COLO829 (cell line): ENCODE measurements at places on chromosomes 16 and 17.

GRCh38 chr16:69123910-69124309 is 8.5 kb downstream of the CHTF8 start:
- DNase-seq = peak; percentile 36

DNA sequence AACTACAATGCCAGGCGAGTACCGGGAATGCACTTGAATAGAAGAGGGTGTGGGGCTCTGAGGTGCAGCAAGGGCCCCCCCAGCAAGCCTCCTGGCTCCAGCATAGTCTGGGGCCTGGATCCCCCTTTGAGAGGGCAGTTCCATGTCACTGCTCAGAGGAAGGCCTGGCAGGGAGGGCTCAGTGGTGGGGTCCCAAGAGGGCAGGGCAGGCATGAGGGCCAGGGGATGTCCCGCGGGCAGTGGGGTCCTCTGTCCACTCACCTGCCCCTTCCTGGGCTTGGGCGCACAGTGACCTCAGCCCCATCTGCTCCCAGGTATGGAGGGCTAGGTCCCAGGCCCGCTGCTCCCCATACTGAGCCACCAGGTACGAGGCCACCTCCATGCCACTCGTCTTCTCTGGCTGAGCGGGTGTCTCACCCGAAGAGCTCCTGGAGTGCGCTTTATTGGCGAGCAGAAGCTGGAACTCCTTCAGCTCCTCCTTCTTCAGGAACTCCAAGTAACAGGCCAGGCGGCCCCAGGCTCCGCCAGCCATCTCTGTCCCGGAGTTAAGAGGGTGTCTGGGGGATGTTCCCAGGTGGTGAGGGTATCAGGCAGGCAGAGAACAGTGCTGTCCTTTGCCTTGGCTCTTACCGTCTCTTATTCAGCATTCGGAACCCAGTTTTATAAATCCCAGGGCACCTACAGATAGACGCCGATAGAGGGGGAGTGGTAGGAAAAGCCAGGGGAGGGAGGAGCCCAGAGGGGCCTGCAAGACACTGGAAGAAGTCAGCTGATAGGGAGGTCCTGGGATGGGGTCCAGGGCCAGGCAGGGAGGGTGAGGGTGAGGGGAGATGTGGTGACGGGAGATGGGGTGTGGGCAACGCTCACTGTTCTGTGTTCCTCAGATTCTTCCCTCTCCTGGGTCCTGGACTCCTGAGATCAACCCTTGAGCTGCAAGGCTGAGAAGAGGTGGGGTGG is 605 bp downstream of the NLRP1 start:
- DNase-seq = no peak

DNA sequence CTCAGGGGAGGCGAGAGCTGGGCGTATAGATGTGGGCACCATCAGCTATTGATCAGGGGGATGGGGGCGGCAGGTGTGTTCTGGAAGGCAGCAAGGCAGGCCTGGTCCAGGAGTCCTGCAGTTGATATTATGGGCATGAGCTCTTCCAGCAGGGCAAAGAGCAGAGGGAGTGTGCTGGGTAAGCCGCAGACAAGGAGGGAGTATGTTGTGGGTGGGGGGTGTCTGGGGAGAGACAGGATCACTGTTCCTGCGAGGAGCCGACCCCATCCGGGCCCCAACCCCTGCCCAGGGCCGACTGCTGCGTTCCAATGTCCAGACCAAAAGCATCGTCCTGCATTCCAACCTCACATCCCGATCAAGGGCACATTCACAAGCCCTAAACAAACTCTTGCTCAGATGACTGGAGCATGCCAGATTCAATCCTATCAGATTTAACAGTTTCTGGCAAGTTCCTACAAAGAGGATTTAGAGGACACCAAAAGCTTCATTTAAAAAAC is 9.2 kb downstream of the MXRA7 start:
- no peak for DNase-seq

DNA sequence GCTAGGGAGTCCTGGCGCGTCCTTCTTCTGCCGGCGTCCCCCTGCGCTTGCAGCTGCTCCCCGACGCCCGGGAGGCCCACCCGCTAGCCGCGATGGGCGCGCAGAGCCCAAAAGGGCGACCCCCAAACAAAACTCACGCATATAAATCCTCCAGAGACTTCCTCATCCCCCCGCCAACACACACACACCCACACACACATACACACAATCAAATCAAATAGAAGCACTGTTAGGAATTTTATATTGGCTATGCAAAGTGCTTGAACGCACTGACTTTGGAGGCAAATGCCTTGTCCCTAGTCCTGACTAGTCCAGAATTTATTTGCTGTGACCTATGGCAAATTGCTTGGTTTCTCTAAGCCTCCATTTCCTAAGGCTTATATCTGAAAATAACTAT is 23.8 kb upstream of the CRYM start:
- DNase-seq = no peak

DNA sequence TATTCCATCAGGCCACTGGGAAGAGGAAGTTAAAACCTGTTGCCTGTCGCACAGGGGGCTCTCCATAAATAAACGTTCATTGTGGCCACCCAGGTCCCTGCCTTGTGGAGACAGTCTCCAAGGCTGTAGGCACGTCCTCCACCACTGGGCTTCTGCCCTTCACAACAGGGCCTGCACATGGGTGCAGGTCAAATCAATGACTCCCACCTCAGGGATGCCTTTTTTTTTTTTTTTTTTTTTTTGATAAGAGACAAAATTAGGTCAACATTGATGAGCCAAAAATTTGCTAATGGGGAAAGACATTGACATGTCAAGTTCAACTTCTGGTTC is 12.6 kb upstream of the SLC12A3 start:
- no peak for DNase-seq

- DNase-seq = no peak
Observed at GRCh38 chr16:12719972-12720371, 83.7 kb downstream of the CPPED1 start.

- DNase-seq = no peak
Observed at GRCh38 chr16:46833460-46833800, 2.5 kb upstream of the C16orf87 start.

DNA sequence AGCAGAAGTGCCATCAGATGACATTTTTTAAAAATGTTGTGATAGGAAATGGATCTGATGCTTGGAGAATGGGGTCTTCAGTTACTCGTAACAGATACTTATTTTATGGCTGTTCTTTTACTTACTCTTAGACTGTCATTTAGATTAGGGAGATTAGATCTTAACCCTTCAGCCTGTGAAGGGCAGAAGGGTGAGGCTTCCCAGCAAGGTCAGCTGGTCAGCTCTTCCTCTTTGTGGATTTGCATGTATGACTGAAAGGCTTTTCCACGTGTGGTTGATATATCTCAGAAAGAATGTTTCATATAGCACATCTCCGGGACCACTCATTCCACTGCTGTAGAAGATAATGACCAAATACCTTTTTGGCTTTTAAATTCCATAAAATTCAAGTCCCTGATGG is 27.4 kb downstream of the GRB7 start:
- no peak for DNase-seq

DNA sequence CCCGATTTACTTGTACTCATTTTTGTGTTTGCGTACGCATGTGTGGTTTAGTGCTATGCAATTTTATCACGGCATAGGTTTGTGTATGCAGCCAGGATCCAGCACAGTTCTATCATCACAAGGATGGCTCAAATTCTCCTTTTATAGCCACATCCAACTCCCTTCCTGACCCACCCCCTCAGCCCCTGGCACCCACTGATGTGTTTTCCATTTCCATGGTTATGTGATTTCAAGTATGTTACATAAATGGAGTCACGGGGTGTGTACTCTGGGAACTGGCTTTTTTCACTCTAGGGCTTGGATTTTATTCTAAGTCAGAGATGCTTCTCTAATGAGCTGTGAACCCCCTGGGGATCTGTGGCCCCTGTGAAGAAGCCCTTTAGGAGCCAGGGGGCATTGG is 16.8 kb downstream of the IL4R start:
- no peak for DNase-seq

GRCh38 chr16:645852-646678 is 3.1 kb upstream of the WDR90 start:
- DNase-seq = no peak

DNA sequence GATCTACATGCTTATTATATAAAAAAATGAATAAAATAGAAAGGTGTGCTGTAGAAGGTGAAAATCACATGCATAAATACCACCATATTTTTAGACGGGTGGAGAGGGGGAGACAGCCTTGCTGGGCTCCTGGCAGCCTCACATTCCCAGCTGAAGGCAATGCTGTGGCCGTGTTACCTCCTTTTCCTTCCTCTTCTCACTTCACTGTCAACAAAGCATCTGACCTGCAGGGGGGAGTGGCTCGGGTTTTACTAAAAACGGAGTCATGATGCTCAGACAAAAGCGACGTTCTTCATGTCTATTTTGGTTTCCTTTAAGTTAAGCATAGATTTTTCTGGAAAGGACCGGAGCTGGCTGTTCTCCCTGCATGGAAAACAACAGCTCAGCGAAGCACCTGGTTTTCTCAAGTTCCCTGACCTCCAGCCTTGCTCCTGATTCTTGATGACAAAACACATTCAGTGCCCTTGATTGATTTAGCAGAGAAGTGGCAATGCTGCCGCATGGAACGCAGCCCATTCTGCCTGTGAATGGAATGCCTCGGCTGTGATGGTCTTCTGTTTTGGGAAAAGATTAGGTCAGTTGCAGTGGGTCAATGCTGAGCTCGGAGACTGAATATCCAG is 5.5 kb upstream of the RPTOR start:
- no peak for DNase-seq

- no peak for DNase-seq
Observed at GRCh38 chr16:87619360-87620200, 17.3 kb downstream of the JPH3 start.

DNA sequence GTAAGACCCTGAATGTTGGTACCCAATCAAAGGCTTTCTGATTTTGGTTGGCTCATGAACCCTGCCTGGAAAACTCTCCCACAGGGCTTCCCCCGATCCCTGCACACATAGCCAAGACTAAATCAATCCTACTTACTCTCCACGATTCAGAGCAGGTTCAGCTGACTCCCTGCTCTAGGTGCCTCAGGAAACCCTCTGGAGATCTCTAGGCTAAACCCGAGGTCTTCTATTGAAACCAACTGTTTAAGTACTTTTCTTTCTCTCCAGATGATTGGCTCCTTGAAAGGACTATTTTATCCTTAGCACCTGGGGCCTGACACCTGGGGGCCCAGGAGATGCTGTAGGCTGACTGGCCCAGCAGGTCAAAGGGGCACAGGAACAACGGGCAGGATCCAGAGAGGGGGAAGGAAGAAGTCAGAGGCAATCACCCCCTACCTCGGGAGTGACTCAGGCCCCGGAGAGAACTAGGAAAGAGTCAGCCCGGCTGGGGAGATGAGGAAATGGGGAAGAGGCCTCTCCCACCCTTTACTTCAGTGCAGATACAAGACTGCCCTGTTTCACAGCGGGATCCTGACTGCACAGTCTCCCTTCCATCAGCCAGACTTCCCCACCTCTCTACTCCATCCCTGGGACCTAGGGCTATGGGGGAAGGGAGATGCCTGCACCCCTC is 2.0 kb downstream of the TBC1D10B start:
- no peak for DNase-seq

DNA sequence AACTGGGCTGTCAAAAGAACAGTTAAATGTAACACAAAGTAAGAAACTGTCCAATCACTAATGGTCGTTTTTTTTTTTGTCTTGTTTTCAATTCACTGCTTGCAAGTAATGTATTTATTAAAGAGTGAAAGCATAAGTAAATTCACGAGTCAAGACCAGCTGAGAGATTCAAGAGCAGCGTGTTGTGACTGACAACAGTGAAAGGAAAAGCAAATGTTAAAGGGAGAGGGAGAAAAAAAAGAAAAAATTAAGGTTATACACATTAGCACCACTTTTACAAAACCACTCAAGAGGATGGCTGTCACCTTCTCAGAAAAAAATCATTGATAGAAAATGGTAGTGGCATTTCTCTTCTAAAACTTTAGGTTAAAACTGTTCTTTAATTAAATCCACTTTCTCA is 36.1 kb downstream of the GPATCH8 start:
- no peak for DNase-seq

- DNase-seq = no peak
Observed at GRCh38 chr17:62059414-62059813, 5.7 kb downstream of the MED13 start.

DNA sequence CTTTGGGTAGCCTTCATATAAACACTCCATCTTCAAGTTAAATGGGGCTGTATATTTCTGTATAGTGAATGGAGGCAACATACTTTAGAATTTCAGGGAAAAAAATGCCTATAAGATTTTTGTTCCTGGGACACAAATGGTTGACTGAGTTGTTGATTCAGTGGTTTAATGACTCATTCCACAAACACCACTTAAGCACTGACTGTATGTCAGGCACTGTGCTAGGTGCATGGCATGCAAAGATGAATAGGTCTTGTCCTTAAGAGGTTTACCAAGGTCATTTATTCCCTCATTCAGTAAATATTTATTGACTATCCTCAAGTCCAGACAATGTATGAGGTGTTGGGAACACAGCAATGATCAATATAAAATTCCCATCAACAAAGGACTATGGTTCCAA is 417.1 kb downstream of the CA10 start:
- no peak for DNase-seq

GRCh38 chr17:66578781-66579489 is 256.0 kb upstream of the CACNG5 start:
- DNase-seq = no peak

- DNase-seq = no peak
Observed at GRCh38 chr17:77601054-77601979, 357.2 kb upstream of the TNRC6C start.

DNA sequence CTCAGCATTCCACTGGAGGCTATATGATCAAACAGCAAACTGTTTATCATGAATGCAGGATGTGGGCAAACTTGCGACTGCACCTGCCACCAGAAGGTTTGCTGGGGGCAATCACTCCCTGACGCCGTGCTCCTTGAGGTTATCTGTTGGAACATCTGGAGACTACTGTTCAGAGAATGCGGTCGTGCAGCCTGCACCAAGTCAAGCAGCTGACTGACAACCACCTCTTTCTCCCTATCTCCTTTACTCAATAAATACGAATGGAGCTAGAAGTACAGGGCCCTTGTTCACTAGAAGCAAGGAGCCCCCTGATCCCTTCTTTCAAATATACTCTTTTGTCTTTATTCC is 2101.2 kb downstream of the TP53TG3F start:
- DNase-seq = no peak
